ENCODE measurements at places on chromosomes 7 and 10. TPM values are rescaled to one million over a fixed set of nuclear protein-coding genes. Genes with fewer than 3 reads are reported as not detected.

Gene DGKB
- total RNA-seq, result 29.4 TPM

Gene LIPJ
- total RNA-seq, result 1.00 TPM

Gene GATA3
- total RNA-seq, result 0.09 TPM

Gene TES
- 31.7 TPM for total RNA-seq

Gene SPDYE2
- not detected for total RNA-seq

Gene RPEL1
- not detected for total RNA-seq

Gene INPP5A
- total RNA-seq, result 18.7 TPM

Gene UTF1
- total RNA-seq, result not detected

Gene NPSR1
- total RNA-seq, result 4.4 TPM

Gene GALNT11
- total RNA-seq, result 61.6 TPM

Gene PHTF2
- total RNA-seq, result 35.1 TPM

Gene EPHA1
- 1.6 TPM for total RNA-seq

Gene PAX4
- not detected for total RNA-seq

Gene LBX1
- total RNA-seq, result 1.6 TPM

Gene GNAT3
- 2.1 TPM for total RNA-seq

Gene SSC4D
- 0.73 TPM for total RNA-seq

Gene CDCA7L
- 24.7 TPM for total RNA-seq

Gene ODAD2
- total RNA-seq, result 6.6 TPM

Gene CABCOCO1
- total RNA-seq, result 2.0 TPM

Gene COL26A1
- 16.3 TPM for total RNA-seq

Gene CDNF
- total RNA-seq, result not detected

Gene CUEDC2
- 28.3 TPM for total RNA-seq

Gene NRCAM
- total RNA-seq, result 194 TPM

Gene RGS10
- 5.4 TPM for total RNA-seq

Gene HOGA1
- 3.4 TPM for total RNA-seq

Gene MRPS17
- 12.5 TPM for total RNA-seq

Gene IDI2
- not detected for total RNA-seq

Gene NKX2-3
- not detected for total RNA-seq

Gene GRID1
- total RNA-seq, result 15.8 TPM
